ENCODE measurements at places on chromosomes 11 and 22.

DNA sequence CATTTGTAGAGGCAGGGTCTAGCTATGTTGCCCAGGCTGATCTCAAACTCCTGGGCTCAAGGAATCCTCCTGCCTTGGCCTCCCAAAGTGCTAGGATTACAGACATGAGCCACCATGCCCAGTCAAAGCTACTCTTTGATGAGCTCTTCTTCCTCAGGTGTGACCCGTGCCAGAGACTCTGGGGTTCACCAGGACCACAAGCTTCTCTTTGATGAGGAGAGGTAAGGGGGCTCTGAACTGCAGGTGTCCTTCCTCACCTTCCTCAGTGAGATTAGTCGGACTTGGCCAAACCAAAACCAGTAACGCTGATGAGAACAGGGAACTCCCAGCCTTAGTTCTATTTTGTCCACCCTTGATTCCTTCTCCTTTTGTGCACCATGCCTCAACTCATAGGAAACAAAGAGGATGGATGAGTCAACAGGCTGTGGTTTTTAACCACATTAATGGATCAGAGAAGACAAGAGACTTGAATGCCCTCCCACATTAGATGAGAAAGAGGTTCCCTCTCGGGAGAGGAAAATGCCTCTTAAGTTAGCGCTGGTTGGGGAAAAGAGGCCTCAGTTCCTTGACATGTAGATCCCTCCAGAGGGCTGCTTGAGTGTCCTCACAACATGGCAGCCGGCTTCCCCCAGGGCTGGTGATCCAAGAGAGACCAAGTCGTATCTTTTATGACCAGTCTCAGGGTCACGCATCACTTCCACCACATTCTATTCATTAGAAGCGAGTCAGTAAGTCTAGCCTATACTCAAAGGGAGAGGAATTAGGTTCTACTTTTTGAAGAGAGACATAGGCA, 25.7 kb upstream of the CTR9 start:
- DNase-seq: peak; percentile 7

GRCh38 chr22:36397131-36398093, 9.6 kb upstream of the MYH9 start:
- DNase-seq: no peak

- no peak for DNase-seq
Measured at GRCh38 chr11:122784325-122784955, 53.9 kb upstream of the CRTAM start.

DNA sequence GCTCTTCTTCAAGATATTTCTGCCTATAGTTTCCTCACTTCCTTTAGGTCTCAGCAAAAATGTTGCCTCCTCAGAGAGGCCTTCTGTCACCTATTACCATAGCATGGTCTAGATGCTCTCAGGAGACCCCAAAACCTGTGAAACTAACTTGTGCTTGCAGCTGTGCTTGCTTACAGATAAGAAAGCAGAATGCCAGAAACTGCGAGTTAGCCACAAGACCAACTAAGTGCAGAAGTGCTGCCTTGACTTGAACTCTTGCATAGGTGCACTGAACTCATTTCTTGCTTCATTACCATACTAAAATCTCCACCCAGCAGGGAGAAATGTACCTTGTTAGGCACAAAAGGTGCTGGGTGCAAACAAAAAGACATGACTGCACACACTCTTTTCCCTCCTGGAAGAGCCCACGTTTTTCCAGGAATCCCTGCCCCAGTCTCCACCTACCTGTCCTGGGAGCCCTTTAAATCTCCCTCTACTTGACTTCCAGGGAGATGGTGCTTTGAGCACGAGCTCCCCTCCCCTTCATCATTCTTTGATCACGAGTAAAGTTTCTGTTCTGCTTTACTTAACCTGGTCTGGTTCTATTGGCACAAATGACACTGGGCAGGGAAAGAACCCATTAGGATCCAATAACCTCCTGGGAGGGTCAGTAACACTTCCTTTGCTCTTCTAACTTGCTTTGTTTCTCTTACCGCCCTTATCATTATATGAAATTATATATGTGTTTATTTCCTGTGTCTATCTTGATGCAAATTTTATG, 137.7 kb upstream of the DDI1 start:
- no peak for DNase-seq

DNA sequence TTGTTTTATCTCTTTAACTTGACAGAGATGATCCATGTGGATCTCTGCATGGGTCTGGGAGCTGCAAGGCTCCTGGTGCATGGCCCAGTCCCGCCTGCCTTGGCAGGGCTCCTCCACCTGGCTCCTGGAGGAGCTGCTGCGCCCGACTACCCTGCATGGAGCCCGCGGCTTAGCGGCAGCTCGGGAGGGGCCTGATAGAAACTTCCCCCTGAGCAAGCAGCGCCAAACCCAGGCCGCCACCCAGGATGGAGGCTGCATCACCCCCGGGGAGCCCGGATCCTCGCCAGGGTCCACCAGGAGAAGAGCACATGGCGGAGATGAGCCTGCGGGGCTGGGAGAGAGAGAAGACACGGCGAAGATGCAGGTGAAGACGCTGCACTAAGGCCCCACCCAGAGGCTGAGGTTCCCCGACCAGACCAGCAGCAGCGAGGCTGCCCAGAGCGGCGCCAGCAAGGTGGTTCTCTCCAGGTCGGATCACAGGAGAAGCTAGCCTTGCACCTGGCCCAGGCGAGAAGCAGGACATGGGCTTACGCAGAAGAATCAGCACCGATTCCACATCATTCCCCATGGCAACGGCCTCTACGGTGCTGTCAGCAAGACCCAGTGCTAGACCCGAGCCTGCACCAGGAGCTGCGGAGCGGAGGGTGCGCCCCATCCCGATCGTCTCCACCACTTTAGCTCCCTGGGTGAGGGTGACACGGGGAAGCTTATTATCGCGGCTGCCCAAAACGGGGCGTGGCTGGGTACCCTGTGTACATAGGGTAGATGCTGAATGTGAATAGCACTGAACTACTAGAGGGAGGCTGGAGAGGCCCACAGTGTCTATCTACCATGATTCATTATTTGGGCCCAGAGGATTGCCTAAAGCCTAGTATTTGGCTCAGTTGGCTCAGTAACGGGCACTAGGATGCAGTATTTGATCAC, 41.3 kb upstream of the VPREB1 start:
- DNase-seq: no peak

DNA sequence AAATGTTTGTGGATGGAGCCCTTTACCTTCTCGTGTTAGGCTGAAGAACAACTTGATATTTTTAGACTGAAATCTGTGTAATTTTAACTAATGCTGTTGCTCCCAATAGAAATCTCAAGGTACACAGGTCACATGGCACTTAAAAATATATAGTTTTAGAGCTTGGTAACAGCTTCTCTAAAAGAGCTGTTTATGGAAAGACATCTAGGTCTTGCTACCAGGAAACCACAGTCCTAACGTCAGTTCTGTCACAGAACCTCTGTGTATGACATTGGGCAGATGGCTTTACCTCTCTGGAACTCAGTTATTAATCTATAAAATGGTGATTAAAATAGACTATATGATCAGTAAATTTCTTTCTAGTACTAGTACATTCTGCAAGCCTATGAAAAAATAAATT, 35.4 kb downstream of the PAK1 start:
- DNase-seq: no peak
